Left kidney (tissue), 8 donors: ENCODE measurements at places on chromosomes 13 and 19. TPM values are rescaled to one million over a fixed set of nuclear protein-coding genes. Genes with fewer than 3 reads are reported as not detected.

DNA sequence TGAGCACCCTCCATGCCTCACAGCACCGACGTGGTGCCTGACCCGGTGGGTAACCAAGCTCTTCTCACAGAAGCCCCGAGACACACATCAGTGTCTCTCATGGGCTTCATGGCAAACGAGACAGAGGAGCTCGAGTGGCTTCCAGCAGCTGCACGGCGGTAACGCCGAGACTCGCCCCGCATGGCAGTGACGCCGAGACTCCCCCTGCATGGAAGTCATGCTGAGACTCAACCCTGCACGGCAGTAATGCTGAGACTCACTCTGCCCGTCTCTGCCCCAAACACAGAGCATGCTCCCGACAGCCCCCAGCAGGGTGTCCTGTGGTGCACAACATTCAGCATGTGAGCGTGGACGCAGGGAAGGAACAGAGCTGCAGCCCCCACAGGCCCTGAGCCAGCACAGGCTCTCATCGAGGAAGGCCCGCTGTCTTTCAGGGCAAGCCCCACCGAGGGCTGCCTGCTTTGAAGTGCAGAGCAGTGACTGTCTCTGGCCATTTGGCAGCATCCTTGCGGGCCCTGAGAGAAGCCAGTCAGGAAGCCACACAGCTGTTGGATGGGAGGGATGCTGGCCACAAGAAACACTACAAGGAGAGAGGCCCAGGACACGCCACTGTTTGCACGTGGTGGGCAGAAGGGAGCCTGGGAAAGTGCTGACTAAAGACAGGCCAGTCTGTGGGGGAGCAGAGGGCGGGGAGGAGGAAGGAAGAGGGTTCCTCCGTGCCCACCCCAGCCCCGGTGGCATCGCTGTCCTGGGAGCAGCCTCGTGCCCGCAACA is 9.5 kb downstream of the GAS6 start:
- DNase-seq, result no peak

DNA sequence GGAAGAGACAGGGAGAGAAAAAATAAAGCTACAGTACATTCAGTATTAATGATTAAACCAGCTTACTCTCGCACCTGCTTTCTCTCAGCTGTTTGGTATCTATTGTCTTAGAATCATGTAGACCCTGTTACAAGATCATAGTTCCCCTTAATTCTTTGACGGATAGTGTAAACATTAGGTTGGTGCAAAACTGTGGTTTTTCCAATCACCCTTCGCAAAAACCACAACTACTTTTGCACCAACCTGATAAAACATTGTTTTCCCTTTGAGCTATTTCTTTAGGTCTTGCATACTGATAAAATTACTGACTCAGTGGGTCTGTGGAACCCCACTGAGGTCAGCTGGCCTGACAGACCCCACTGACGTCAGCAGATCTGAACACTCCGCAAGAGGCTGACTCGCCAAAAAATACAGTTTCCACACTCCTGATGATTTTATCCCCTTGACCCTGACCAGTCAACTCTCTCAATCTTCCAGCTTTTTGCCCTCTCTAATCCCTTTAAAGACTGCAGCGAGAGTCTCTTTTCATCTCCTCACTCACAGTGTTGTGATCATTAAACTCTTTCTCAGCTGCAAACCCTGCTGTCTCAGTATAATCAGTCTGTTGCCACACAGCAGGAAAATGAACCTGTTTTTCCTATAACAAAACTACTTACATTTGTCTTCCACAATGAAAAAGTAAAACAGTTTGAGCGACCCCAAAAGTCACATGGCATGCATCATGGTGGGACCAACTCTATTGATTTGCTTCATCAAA is 123.9 kb downstream of the SLITRK6 start:
- no peak for DNase-seq

- DNase-seq, result no peak
Observed at GRCh38 chr13:27919934-27920676, at the start of gene PDX1. PDX1 (plus strand) TSS chr13:27920000; CDS start chr13:27920139, 139 bp downstream.

DNA sequence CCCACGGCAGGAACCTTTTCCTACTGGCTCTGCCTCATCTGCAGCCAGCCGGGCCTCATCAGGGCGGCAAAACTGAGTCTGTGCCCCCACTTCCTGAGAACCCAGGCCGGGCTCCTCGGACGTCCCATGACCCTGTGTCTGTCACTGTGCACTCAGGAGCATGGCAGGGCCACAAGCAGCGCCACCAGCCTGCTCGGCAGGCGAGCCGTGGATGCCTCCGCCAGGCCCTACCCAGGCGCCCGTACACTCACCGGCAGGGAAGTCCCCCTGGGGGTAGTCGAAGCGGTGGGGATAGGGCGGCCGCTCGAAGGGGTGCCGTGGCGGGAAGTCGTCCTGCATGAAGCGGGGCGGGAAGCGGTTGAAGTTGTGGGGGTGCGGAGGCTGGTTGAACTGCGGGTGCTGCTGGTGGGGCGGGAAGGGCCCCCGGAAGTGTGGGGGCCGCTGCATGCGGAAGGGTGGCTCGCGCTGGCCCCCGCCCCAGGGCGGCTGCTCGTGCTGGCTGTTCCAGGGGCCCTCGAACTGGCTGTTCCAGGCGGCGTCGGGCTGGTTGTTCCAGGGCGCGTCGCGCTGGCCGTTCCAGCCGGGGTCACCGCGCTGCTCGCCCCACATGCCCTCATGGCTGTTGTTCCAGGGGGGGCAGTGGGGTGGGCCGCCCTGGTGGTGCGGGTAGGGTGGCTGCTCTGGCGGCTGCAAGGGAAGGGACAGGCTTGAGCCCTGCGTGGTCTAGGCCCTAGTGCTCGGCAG is 17.1 kb downstream of the CHERP start:
- no peak for DNase-seq

The ENOX1 gene
- polyA plus RNA-seq, result 8.8 TPM
